NCI-H1092 (cell line): ENCODE measurements at places on chromosomes 16 and 17.

- no peak for DNase-seq
These were observed 37.0 kb downstream of the NPLOC4 start for GRCh38 chr17:81599719-81600486.

DNA sequence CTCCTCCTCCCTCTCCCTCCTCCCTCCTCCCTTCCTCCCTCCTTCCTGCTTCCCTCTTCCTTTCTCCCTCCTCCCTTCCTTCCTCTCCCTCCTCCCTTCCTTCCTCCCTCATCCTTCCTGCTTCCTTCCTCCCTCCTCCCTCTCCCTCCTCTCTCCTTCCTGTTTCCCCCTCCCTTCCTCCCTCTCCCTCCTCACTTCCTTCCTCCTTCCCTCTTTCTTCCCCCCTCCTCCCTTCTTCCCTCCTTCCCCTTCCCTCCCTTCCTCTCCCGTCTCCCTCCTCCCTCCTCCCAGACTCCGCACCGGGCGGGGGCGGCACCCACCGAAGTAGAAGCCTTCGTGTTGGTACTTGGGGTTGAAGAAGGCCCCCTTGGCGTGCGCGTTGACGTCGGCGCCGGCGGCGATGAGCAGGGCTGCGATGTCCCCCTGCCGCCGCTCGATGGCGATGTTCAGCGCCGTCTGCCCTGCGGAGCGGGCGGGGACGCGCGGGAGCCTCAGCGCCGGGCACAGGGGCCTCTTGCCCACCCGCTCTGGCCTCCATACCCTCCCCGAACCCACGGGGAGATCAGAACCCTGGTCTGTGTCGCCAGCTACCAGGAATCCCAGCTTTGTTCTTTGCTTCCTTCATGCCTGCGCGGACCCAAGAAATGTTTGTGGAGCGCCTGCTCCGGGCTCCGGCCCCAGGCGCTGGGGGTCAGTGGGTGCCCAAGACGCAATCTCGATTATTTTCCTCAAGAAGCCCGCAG lies 22.2 kb downstream of the TRPV3 start:
- DNase-seq, result peak; percentile 3

- no peak for DNase-seq
These were observed 29.8 kb downstream of the CA10 start for GRCh38 chr17:52128721-52129120.

DNA sequence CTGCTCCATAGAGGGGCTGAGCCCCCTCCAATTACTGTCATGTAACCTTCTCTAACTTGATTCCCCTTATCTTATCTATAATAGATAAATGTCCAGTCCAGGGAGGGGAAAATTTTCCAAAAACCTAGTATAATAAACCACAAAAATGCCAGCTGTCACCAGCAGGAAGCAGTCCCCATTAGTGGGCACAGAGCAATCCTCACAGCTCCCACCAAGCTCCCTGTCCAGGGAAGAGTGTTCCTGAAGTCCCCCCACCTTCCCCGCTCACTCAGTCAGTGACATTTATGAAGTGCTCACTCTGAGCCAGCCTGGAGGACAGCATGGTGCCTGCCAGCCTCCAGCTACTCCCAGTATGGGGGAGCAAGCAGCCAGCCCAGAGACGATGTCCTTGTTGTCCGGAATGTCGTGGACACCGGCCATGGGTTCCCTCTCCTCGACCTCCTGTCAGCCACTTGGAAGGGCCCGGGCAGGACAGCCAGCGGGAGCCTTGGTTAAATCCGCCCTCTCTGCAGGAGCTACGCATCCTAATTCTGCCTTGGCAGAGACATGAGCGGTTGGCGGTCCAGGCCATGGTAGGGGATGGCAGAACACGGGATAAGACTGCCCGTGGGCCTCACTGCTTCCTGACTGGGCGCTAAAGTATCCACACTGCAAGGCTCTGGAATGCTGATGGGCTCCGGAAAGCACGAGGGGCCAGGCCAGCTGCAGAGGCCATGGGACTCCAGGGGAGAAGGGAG lies 102.0 kb upstream of the CDH5 start:
- DNase-seq, result no peak

DNA sequence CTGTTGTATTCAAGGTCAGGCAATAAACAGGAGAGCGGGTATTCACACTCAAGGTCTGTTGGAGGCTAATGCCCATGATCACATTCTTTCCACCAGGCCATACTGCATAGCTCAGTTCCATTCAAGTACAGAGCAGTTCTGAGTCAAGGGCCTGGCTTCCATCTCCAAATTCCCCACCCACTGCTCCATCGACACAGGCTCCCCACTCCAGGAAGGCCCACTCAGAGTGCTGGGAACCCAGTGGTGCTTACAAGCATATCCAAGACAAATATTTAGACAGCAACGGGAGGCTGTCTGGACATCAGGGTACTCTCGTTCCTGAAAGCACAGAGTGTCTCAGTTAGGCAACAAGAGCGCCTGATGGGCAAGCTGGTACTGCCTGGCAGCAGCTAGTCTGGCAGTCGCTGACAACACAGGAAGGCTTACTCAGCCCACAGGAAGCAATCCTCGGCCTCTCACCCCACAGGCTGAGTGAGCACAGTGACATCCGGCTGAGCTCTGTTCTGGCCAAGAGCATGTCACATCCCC lies 40.9 kb downstream of the RFFL start:
- DNase-seq, result peak; percentile 84

- DNase-seq, result no peak
These were observed 22.7 kb downstream of the LDHD start for GRCh38 chr16:75093598-75094540.

- DNase-seq, result peak; percentile 79
These were observed 19.3 kb downstream of the ANKFN1 start for GRCh38 chr17:56172517-56172982.

DNA sequence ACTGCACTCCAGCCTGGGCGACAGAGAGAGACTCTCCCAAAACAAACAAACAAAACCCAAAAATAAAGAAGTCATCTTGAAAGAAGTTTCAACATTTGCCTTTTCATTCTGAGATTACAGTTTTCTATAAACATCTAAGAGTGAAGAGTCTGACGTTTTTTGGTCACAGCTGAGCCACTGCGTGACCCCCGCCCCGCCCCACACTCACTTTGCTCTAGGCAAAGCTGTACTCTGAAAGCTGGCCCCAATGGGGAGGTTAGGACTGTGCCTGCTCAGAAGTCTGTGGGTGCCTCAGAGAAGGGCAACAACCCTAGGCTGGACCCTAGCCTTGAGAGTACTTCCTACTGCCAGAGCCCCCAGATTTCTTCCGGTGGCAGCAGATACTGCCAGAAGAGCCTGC lies 19.3 kb downstream of the CYB5D2 start:
- no peak for DNase-seq

DNA sequence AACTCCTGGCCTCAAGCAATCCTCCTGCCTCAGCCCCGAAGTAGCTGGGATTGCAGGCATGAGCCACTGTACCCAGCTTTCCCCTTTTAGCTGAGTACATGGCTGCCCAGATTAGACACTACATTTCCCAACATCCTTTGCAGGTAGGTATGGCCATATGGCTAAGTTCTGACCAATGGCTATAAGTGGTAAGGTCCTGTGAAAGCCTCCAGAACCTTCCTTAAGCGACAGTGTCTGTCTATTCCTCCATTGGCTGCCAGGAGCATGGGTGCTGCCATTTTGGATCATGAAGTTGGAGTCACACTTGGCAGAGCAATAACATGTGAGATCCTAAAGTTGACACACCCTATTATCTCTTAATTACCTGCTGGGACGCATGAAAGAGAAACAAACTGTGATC lies 24.4 kb upstream of the CRHR1 start:
- no peak for DNase-seq

DNA sequence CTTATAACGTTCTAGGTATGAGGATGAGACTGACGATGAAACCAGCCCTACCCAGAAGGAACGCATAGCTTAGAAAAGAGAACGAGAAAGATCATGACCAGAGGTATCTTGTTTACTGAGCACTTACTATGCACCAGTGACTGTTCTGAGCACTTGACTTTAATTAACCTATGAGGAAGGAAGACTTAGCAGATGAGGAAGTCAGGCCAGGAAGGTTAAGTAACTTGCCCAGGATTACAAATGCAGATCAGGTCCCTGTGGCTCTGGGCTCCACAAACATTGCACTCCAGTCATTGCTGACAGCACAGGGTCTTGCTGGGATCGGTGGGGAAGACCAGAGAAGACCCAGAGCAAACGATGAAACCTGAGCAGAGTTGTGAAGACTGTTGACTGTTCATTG lies 7.1 kb downstream of the KRT13 start:
- no peak for DNase-seq

DNA sequence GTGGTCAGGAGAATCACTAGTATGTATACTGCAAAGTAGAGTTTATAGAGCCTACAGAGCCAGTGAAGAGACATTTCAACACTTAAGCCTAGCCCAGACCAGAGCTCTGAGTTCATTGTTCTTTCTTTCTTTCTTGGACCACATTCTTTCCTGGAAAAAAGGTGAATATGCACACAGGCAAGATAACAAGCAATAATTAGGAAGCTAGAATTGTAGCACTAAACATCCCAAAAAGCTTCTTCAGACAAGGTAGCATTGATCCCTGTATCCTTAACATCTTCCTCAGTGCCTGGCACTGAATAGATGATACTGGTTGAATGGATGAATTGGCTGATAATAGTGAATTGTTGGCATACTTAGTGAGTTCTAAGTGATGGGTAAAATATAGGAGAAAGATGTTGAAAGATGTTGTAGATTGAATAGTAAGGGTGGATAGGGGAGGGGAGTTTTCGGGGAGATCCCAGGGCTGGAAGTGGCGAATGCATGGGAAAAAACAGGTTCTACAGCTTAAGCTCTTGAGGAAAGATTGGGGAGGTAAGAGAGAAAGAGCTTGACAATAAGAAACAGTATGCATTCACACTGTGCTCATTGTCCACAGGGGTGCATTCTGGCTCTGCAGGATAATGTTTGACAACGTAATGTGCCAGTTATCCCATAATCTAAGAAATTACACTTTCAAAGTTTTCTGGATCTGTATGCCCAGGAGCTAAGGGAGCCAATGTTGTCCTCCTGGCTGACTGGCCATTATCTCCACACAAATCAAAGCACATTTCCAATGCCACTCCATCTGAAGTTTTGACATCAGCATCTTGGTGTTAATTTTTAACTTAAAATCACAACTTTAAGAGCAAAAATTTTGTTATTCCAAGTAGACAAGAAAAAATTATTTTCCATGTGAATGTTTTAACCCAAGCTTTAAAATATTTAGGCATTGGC lies 35.6 kb downstream of the TUBD1 start:
- no peak for DNase-seq

DNA sequence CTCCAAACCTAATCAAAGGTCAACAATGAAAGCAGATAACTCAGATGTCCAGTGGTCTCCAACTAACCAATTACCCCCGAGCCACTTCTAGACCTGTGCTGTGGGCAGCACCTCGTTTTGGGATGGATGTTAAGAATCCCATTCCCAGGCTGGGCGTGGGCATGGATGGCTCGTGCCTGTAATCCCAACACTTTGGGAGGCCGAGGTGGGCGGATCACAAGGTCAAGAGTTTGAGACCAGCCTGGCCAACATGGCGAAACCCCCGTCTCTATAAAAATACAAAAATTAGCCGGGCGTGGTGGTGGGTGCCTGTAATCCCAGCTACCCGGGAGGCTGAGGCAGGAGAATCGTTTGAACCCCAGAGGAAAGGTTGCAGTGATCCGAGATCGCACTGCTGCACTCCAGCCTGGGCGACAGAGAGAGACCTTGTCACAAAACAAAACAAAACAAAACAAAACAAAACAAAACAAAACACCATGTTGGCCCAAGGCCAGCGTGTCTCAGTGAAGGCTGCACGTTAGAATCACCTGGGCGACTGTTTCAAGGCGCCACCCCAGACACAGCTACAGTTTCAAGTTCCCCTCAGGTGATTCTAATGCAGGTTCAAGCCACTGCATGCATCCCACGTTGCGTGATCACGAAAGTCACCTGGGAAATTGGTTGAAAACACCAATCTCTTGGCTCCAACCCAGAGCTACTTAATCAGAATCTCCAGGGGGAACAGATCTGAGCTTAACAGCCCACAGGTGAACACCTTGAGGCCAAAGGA lies 21.3 kb downstream of the COX4I1 start:
- DNase-seq, result no peak

DNA sequence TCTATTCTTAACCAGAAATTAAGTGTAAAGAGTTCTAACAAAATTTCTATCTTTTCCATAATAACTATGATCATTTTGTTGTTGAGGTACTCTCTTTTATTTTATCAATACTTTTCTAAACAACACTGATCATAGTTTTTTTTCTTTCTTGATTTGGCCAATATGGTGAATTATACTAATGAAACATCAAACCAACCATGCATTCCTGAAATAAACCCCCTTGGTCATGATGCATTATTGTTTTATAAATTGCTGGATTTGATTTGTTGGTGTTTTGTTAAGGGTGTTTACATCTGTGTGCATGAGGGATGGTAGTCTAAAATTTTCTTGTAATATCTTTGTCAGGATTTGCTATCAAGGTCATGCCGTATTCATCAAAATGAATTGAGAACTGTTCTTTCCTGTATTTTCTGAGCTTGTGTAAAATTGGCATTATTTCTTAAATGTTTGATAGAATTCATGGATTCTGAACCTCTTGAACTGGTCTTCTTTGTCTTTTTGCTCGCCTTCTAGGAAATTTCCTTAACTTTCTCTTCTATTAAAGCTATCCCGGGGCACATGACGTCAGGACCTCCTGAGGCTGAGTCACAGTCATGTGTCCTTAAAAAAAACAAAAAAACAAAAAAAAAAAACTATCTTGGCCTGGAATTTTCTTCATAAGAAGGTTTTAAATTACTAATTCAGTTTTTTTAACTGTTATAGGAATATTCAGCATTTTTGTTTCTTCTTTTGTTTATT lies 3.9 kb upstream of the TRIM25 start:
- no peak for DNase-seq

- no peak for DNase-seq
These were observed 87.6 kb downstream of the HS3ST2 start for GRCh38 chr16:22901563-22901962.

DNA sequence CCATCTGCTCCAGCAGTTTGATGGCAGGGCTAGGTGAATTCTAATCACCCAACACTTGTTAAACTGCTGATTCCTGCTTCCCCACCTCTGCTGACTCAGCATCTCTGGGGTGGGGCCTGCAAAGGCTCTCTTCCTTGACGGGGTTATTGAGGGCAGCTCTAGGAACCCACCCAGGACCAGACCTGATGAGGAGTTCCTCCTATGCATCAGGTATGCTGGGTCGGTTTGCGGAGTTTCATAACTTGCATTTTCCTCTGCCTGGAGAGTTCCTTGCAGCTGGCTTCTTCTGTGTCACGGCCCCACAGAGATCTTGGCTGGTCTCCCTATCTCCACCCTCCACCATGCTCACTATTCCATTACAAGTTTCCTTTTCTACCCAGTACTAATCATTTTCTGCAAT lies 93.4 kb upstream of the CCL2 start:
- no peak for DNase-seq

GRCh38 chr16:50372611-50373344 lies 4.0 kb upstream of the BRD7 start:
- DNase-seq, result no peak

GRCh38 chr17:60618854-60619526 lies 19.0 kb downstream of the PPM1D start:
- no peak for DNase-seq

- no peak for DNase-seq
These were observed 7.4 kb downstream of the GIP start for GRCh38 chr17:48960834-48961515.
